ENCODE measurements at places on chromosomes 13 and 19.

DNA sequence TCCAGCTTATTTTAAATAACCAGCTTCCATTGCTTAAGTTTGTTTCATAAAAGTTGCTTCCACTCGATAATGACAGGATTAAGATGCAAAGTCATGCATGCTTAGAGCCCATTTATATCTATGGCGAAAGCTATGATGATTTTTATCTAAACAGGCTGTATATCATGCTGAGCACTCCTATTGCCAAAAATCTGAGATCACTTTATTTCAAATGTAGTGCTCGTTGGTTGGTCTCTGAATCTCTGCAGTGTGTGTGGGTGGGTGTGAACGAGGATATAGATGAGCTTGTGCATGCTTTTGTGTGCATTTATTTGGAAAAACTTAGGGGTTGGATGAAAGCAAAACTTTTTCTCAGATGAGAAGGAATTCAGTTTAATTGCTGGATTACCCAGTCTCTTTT, 27.0 kb upstream of the ARGLU1 start:
- DNase-seq = no peak

DNA sequence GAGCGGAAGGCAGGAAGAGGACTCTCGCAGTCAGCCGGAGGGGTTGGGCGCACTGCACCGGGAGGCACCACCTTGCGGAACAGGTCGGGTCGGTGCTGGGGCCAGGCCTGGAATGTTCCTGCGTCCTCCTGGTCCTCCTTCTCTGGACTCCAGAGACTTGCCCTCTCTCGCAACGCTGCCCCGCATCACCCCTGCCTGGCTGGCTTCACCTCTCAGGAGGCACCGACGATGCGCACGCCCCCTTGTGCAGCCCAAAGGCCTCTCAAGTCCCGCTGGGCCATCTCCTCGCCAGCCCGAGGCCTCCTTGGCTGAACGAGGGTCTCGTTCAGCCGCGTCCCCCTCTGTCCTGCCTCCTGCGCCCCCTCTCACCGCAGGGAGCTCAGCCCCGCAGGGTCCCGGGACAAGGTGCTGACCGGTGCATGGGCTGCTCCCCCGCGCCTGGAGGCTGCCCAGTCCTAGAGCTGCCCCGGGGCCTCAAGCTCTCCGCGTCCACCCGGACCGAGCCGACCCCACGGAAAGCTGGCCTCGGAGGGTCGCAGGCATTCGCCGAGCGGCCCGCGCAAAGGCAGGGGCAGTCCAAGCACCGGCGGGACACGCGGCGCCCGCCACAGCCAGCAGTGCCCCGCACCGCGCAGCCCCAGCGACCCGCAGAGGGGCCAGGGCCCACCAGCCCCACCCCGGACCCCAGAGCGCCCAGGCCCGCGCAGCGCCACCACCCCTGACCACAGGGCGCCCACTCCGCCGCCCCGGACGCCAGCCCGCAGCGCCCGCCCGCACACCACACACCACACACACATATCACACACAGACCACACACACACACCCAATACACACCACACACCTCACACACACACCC, 133.8 kb downstream of the CRYL1 start:
- DNase-seq = no peak

- no peak for DNase-seq
Measured at GRCh38 chr13:71477735-71478134, 389.3 kb downstream of the DACH1 start.

DNA sequence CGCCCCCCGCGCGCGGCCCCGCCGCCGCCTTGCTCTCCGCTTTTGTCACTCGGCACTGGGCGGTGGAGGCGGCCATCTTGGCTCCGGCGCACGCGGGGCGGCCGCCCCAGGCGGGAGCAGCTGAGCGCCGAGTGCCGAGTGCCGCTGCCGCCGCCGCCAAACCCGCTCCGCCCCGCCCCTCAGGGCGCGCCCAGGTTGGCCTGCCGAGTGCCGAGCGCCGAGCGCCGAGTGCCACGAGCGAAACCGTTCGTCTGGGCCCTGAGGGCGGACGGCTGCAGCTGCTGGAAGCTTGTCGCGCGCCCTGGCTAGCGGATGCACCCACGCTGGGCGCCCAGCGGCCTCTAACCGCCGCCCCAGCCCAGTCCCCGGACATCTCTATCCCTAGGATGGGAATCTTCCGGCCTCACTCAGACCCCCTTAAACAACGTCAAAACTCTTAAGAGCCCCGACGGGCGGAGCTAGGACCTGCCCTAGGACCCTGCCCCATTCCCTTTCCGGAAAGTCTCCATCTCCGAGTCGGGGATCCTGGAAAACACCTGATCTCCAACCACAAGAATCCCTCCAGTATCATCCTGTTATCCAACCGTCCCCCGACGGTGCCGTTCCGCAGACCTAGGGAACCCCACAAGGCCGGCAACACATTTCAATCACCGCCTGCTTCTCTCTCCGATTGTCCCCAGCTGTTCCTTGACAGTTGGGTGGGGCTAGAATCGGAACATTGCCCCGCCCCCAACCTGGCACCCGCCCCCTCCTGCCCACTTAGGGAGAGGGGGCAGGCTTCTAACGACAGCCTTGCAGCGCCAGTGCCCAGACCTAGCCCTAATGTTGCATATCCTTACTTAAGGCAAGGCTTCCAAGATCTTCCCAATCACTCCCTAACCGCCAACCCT, 14.1 kb upstream of the AKAP8L start:
- peak; percentile 93 for DNase-seq

DNA sequence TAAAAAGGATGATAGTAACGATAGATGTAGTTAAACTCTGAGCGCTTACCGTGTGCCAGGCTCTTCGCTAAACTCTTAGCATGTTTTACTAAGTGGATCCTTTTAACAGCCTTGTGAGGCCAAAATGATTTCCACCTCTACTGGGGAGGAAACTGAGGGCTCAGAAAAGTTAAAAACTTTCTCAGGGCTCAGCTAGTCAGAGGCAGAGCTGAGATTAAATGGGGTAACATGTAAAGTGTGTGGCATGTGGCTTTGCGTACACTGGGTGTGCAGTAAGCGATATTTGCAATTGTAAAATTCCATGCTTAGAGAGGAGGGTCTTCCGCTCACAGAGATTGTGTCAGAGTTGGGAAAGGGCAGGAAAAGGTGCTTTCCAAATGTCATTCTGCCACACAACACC, 1.7 kb downstream of the U2AF2 start:
- DNase-seq = no peak

DNA sequence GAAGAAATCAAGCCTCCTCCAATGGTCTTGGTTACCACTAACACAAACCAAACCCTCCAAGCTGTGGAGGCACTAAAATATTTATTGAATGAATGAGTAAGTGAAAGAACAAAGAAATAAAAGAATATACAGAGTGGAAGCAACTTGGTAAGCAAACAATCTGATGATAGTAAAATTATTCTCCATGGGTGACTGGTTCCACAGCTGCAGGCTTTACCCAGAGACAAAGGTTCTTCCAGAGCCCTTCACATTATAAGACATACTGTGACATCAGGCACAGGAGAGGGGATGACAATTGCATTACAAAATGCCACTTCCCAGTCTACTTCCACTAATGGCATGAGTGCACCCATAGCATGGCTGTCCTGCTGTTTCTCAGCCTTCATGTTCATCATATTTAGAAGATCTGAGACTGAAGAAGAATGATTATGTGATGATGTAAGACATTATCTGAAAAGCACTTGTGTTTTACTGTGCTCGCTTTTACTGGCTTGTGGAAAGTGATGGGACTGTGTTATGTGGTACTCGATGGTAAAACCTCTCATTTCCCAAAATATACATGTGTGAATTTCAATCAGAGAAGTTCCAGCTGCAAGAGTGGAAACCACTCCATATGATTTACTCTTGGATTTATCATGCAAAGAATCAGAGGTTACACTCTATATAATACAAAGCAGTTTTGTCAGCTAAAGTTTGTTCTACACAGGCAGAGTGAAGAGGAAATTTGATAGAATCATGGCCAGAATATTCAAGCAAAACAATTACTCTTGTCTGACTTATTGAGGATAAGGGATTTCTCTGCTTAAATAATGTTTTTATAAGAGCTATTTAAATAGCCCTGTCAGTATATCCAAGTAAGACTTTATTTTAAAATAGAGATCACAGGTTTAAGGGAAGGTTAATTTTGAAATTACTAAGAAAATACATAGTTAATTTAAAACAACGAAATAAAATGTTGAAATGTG, 220.2 kb upstream of the NBEA start:
- DNase-seq = no peak

DNA sequence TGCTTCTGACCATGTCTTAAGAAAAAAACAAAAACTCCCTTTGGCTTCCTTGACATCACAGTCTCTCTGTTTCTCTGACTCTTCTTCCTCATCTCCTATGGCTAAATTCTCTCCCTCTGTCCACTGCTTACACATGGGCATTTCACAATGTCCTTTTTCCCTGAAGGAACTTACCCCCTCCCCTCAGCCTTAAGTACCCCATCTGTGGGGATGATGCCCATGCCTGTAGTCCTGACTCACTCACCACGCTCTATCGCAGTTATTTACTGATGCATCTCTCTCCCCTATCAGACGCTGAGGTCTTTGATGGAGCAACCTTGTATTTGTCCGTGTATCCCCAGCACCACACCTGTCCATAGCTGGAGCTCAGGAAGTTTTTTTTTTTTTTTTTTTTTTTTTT, 32.4 kb downstream of the ACTN4 start:
- no peak for DNase-seq

DNA sequence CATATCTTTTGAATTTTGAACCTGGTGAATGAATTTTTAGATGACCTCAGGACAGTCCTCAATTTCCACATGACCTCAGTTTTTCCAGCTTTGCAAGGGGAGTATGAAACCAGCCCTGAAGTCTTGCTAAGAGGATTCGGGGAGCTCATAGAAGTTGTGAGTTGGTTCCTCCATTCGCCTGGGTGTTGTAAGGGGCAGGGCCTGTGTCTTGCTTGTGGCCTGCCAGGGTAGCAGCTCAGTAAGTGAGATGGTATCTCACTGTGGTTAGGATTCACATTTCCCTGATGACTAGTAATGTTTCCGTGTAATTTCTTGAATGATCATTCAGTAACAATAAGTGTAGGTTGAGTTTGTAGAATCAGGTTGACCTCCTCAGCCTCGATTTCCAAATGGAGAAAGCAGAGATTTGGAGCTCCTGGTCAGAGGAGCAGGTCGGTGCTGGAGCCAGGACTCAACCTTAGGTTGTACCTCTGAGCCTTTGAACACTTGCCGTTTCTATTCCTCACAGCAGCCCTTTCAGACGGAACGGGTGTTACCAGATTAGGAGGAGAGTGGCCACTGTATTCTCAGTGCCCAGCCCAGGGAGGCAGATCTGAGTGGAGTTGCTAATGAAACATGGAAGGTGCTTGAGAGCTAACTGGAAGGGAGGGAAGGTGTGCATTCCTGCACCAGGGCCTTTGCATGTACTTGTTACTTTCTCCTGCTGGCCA, 14.6 kb downstream of the NACC1 start:
- DNase-seq = peak; percentile 71

DNA sequence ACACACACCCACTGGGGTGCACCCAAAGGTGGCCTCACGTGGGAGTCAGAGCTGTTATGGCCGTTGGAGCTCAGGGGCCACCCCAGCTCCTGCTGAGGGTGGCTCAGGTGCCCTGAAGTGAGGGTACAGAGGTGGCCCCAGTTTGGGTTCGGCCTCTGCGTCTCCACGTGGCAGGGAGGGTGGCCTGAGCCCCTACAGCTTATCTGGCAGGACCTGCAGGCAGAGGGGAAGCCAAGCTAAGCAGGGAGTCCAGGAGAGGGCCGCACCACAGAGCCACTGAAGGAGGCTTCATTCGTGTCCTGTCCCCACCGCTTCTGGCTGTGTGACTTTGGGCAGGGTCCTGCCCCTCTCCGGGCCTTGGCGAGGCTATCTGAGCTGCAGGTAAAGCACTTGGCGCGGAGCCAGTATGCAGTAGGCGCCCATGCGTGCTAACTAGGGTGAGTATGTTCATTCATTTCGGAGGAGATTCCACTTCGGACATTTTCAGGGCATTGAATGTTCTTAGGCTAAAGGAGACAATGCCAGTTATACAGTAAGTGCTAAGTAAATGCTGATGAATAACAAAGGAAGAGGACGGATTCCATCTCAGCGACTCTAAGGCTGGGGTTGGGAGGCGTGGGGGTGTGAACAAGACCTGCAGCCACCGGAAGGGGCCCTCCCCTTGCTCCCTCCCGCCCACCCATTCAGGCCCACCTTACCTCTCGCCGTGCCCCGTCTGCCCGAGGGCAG, 4.9 kb downstream of the REX1BD start:
- no peak for DNase-seq

DNA sequence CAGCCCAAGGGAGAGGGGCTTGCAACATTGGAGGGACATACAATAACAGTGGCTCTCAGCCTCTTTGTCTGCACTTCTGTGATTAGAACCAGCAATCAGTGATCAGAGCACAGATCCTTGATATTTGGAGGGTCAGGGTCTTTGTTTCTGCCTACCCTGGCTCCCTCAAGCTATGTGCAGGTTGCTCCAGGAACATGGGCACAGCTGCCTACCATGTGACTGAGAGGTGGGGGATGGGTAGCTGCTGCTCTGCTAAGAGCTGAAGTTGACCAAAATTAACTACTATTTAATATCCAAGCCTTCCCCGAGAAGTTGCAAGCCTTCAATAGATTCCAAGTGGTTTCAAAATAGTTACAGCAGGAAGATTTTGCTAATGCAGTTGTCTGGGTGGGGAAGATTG, 202.6 kb downstream of the ZIC5 start:
- no peak for DNase-seq

DNA sequence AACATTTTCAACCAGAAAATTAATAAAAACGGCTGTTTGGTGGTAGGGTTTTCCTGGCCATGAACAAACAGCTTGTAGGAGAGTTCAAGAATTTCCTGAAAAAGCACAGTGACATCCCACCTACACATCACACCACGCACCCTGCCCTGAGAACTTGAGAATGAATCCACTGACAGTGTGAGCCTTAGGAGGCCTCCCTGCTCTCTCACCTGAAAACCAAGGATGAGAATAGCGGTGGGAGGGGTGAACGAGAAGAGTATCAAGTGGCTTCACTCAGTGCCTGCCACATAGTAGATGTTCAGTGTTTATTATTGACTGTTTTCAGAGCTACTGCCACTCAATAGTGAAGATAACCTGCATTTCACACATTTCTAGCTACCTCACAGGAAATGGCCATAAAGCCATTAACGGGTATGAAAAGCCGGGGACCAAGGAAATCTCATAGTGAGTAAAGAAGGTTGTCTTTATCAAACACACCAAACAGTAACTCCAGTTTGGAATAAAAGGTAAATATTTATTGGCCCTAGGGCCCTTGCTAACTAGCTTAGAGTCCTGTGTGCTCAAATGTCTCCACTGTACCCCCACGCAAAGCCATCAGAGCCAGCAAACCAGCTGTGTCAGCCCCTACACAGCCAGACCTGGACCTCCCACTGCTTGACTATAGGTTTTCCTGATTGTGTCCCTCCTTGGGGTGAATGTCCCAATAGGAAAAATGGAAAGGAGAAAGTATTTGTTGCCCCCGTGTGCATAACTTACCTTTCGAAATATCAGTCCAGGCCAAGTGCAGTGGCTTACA, 40.6 kb downstream of the TPT1 start:
- DNase-seq = no peak

DNA sequence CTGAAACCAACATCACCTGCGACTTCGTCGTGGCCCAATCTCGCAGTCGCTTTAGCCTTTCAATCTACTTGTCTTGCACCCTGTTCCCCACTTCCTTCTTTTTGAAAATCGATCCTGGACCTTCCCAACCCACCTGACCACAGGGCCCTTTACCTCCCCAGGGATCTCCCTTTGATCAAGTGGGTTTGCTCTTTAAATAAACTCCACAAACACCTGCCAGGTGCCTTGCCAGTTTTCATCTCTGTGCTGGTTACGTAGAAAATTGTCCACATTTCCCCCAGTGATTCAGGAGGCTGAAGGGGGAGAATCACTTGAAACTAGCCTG, 14.5 kb upstream of the RAB20 start:
- DNase-seq = no peak
